ENCODE measurements at places on chromosomes 2 and 18.
A peak's percentile ranks its signal among the peaks of the same experiment; 100 is the strongest.

DNA sequence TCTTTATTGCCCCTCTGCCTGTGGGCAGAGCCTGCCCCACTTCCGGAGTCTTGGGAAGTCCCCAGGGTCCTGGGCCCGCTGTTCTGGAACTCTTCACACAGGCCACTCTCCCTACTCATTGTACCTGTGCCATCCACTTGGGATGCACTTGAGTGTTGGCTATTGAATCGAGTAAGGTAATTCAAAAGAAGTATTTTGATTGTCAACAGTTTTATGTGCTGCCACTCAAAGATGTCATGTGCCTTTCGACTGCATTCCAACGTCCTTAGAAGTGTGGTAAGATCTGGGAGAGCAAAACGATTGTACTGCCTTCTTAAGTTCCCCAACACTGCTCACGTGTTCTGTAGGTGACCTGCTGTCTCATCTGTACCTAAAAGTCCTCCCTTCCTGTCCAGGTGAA lies 77.0 kb upstream of the SMIM21 start:
- DNase-seq: no peak

DNA sequence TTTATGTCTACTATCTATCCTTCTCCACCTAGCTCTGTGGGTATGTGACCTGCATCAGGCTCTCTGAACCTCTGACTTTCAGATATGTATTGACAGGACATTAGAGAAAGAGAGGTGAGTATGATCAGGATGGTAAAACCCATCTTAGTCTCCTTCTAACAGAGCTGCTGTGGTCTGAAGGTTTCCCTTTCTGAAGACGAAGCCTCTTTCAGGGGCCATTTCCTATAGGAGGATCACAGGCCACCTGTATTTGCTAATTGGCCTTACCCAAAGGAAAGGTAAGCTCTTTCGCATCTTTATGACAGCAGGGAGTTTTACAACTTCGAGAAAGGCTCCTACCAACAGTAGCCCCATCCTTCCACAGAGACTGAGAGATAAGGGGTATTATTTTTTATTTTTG lies 442.9 kb downstream of the KCNJ3 start:
- DNase-seq: no peak

DNA sequence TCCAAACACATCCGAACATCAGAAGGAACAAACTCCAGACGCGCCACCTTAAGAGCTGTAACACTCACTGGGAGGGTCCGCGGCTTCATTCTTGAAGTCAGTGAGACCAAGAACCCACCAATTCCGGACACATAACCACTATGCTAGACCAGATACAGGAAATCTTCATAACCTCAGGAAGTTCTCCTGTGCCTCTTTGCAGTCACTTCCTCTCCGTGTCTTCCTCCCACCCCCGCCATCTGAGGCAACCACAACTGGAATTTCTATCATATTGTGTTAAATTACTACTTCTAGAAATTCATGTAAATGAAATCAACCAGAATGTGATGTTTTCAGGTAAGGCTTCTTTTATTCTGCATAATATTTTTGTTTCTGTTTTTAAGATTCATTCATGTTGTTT lies 631.0 kb upstream of the NXPH2 start:
- DNase-seq: no peak

- peak; percentile 45 for DNase-seq
Observed at GRCh38 chr18:3525870-3526420, 76.0 kb downstream of the TGIF1 start.

DNA sequence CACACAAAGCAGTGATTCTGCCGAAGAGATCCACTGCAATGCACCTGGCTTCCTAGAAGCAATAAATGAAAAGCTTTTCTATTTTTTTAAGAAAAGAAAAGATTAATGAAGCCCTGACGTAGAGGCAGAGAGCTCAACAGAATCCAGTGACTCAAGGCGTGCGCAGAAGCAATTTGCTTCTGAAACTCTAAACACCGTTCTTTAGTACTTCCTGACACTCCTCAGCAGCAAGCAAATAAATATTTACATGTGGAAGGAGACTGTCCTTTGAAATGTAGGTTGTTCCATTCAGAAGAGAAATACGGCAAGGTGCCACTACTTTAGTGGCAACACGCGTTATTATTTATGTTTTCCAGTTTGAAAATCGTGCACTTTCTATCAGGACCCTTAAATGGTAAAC lies 126.2 kb upstream of the ZNF516 start:
- no peak for DNase-seq

- peak; percentile 77 for DNase-seq
Observed at GRCh38 chr2:6917071-6917760, at the start of gene RNF144A. TSS of gene RNF144A (plus strand) at chr2:6917412. CDS start at chr2:6996927, 79,515 bp downstream.

- DNase-seq: no peak
Observed at GRCh38 chr2:231955758-231956472, 5.6 kb upstream of the DIS3L2 start.

GRCh38 chr2:132439703-132440398 lies 23.2 kb downstream of the GPR39 start:
- no peak for DNase-seq

- no peak for DNase-seq
Observed at GRCh38 chr2:202009581-202009980, 24.1 kb upstream of the FZD7 start.
